Activated CD4-positive, alpha-beta T cell treated with anti-CD3 and anti-CD28 coated beads for 48 hours (primary cell): ENCODE measurements at places on chromosomes 5 and 9.

DNA sequence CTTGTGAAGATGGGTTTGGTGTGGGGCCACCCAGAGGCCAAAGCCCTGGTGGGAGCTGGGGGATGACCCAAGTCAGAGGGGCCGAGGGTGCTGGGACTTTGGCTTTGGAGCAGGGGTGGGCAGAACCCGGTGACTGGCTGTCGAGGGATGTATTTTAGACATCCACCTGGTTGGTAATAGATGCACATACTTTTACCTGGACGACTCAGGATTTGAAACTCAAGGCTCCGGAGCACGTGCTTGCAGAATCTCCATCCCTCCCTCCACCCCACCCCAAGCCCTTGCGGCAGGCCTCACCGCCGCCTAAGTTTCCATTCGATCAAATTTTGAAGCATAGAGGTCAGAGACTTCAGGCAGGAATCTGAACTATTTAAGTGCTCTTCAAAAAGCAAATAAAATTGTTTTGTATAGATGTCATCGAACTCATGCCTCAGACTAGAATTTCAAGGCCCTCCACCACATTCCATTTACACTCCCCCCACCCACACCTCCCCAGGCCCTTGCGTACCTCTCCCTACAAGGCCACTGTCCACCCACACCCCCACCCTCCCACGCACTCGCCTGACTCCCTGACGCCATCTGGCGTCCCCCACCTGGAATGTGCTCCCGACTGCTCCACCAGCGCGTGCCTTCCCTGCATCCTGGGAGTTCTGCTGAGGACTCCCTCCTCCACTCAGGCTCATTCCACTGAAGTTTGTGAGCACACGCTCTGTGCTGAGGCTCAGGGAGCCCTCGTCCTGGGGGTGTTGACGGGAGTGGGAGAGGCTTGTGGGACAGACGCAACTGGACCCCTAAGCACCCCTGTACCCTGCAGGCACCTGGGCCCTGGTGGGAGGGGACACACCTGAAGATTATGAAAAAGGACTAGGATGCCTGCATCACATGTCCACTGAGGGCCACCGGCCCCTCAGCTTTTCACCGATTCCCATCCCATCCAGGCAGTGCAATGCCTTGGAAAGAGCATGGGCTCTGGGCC lies 56.4 kb upstream of the RPL26L1 start:
- DNase-seq, result no peak

DNA sequence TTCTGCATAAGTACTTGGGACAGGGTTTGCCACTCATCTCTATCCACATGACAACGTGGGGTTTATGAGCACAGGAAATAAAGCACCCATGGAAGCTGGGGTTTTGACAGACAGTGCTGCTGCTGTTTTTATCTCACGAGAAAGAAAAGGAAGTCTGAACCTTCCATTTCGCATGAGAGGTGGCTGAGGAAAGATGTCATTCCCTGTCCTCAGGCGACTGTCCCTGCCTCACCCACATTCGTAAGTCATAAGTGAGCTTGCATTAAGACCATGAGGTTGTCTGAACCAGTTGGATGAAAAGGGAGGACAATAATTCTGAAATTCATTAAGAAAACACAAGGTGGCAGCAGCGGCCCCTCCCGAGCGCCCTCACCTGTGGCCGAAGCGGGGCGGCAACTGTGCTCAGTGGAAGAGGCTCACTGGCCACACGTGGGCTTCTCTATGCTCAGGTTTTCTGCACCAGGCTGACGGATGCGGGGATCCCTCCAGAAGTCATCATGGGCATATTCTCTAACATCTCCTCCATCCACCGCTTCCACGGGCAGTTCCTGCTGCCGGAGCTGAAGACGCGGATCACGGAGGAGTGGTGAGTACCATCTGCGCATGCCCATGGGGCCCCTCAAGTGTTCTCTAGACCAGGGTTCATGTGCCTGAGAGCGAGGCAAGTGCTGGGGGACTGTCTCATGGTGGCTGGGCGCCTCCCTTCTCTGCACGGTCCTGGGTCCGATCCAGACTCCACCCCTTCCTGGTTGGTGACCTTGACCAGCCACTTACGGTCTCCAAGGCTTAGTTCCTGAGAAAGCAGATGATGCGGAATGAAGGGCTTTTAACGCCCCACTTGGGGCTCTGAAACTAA lies 54.7 kb upstream of the SUSD3 start:
- DNase-seq, result peak; percentile 80

GRCh38 chr5:82873452-82873851 lies 203.7 kb downstream of the TMEM167A start:
- no peak for DNase-seq

DNA sequence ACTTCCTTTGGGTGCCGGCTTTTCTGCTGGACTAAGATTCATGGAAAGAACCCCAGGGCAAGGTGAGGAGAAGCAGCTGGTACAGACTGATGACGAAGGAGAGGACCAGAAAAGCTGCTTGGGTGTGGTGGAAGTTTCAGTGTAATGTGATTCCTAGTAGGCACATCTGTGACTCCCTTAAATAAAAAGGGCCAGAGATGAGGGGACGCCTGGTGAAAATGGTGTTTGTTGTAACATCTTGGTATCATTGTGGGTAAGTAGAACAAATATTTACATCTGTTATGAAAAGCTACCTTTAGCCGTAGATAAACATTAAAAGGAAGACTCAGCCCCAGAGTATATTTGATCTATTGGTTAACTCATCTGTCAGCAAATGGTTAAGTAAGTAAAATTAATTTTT lies 33.8 kb downstream of the OTULINL start:
- no peak for DNase-seq

DNA sequence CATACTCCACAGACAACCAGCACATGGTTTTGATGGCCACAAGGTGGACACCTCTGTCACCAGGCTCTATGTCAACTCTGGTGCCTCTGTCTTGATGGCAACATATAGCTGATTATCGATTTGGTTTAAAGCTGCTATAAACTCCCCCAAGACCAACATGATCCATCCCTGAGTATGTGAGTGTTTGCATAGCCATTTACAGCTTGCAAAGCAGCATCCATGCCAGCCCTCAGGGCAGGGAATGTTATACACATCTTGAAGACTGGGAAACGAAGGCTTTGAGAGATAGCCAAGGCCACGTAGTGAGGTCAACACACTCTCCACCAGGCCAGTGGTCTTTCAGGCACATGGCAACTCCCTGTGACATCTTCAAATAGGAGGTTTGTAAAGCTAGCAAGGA lies 40.3 kb upstream of the BRINP1 start:
- DNase-seq, result no peak

DNA sequence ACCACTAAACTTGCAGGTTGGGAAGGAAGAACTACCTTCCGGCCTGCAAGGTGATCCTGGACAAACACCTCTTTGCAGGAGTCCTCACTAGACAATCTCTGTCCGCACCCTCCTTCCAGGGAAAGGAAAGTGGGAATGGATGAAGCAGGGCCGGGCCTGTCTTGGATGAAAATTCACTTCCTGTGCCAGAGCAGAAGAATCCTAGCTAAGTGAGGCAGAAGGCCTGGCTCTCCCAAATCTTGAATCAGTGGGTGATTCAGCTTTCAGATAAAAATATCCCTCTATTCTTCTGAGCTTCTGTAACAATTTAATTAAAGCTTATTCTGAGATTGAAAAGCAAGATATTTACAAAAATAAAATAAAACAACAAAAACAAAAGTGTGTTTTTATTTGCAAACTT lies 281.9 kb upstream of the TLE4 start:
- no peak for DNase-seq

DNA sequence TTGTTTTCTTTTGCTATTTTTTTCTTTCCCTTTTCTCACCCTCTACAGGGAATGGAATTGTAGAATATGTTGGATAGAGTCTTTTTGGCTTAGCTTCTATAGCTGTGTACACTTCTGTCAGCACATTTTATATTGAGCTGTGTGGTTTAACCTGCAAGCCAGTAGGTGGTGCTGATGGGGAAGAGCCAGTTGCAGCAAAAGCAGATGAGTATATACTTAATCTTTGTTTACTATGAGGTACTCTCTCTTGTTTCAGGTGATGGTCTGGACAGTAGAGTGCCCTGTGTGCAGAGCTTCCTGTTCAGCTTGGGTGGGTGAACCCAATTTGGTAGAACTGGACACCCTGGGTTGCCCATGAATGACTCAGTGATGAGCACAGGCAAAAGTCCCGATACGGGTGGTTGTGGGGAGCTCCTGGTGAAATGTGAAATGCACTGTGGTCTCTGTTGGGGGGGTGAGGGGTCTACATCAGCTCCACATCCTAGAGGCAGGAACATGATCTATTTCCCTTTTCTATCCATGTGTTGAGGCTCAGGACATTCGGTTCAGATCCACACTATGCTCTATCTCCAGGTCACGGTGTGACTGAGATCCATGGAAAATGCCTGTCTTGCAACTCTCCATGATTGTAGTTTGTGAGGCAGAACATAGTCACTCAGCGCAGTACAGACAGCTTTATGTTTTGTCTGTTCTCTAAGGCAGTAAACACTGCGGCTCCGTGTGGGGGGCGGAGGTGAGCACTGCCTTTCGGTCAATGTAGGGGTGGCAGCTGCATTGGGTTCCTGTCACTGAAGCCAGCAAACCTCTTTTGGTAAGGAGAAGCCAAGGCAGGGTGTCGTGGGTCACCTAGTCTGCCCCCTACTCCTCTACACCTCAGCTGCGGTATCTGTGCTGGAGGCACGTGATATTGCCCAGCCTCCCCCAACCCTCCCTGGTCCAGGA lies 353.2 kb downstream of the PRR16 start:
- DNase-seq, result no peak

DNA sequence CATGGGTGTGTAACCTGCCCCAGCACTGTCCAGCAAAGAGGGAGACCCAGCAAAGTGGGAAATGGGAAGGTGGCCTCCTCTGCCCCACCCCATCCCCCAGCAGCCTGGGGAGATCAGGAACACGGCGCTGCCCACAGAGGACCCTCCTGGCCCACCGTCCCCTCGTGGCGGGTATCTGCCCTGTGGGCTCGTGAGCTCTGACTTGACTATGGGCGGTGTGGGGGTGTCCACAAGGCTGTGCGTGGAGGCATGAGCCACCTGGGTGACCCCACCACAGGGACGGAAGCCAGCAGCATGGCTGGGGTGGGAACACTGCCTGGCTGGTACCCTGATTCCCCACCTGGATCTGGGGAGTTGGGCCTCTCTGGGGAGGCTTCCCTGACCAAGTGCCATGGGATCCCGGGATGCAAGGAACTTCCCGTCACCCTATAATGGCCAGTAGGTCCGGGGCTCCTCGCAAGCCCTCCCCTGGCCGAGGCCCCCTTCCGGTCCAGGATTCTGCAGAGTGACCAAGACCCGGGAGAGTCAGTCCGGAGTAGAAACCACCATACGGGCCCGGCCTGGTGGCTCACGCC lies 29.3 kb upstream of the SLC6A19 start:
- no peak for DNase-seq

- DNase-seq, result no peak
Measured at GRCh38 chr5:107864793-107865192, 194.1 kb upstream of the EFNA5 start.

DNA sequence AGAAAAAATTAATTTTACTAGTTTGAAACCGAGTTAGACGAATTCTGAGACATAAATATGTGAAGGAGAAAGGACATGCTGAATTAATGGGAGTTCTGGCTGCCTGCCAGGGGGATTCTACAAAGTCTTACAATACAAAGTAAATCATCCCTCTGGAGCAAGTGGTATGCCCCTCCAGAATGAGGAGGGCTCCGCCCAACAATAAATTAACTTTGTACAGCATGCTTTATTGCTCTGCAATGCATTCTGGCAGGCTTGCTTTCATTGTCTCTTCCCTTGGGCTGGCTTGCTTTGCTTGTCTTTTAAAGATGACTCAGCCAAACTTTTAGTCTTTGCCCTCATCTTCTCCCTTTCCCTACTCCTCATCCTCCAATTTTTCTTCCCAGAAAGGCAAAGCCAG lies 11.7 kb upstream of the PCDHB1 start:
- no peak for DNase-seq

DNA sequence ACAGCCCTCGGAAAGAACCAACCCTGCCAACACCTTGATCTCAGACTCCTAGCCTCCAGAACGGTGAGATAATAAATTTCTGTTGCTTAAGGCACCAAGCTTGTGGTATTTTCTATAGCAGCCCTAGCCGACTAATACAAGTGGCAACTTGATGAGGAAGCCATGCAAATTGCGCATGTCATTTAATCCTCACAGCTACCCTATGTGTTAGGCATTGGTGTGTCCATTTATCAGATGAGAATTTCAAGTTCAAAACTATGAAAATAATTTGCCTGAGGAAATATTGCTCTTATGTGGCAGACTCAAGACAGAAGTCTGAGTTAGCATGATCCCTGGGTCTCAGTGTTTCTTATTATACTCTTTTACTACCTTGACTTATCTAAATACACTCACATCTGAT lies 264.0 kb downstream of the PDE4D start:
- DNase-seq, result no peak

GRCh38 chr9:105697871-105698270 lies 3.5 kb downstream of the TMEM38B start:
- DNase-seq, result no peak

GRCh38 chr5:1017691-1018455 lies 9.3 kb downstream of the NKD2 start:
- DNase-seq, result no peak

GRCh38 chr5:145316282-145316681 lies 518.9 kb downstream of the PRELID2 start:
- no peak for DNase-seq

DNA sequence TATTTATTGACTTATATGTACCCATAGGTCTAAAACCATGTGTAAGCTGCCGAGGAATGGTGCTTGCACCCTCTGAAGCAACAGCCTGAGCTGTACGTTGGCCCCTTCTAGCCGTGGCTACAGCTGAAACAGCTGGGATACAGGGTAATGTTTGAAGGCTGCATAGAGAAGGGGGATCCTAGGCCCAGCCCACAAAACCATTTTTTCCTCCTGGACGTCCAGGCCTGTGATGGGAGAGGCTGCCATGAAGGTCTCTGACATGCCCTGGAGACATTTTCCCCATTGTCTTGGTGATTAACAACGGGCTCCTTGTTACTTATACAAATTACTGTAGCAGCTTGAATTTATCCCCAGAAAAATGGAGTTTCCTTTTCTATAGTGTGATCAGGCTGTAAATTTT lies 244.7 kb downstream of the COMMD10 start:
- no peak for DNase-seq

- no peak for DNase-seq
Measured at GRCh38 chr9:128986671-128987070, 39.2 kb downstream of the NUP188 start.

GRCh38 chr9:36637491-36638270 lies 65.0 kb downstream of the MELK start:
- no peak for DNase-seq

GRCh38 chr9:17852108-17852507 lies 273.2 kb downstream of the SH3GL2 start:
- DNase-seq, result no peak

DNA sequence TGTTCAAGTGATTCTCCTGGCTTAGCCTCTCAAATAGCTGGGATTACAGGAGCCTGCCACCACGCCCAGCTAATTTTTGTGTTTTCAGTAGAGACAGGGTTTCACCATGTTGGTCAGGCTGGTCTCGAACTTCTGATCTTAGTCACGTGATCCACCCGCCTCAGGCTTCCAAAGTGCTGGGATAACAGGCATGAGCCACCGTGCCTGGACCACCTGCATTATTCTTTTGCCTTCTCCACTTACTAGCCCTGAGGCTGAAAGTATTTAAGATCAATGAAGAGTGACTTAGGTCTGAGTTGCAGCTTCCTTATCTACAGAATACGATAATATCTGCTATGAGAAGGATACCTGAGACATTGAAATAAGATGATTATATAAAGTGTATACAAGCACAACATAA lies 123.9 kb downstream of the LMNB1 start:
- DNase-seq, result no peak

- DNase-seq, result no peak
Measured at GRCh38 chr5:60836131-60836530, 7.9 kb downstream of the ELOVL7 start.
